ENCODE measurements at places on chromosomes 13 and 19.

GRCh38 chr13:27250833-27251165, 559 bp upstream of the RPL21 start:
- no peak for DNase-seq

- no peak for DNase-seq
Measured at GRCh38 chr13:111329641-111330040, 9.2 kb downstream of the TEX29 start.

GRCh38 chr19:8648240-8648639, 17.8 kb downstream of the NFILZ start:
- no peak for DNase-seq

DNA sequence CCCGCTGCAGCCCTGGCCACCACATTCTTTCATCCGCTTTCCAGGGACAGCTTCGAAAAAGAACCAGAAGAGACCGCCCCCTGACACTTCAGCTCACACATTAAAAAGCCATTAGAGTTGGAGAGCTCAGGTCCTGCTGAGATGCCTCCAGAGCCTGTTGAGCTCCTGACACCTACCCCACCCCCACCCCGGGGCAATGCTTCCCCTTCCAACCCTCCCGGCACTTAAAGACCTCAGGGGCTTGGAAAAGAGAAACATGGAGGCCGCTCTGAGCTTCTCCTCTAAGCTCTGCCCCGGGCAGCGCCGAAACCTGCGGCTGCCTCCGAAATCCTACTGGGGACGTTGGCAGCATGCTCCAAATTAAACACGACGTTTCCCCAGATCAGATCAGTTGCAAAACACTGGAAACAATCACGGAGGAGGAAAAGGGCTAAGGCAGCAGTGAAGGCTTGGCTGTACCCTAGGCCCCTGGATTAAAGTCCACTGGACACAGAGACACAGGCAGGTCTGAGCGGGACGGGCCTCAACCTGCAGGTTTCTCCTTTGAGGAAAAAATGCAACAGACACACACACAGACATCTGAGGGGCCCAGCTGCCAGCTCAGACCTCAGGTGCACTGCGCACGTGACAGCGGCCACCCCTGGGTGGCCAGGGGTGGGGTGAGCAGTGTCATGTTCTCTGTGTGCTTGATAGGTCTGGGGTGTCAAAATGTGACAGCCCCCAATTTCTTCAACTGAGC, 9.6 kb downstream of the SH3GL1 start:
- DNase-seq, result no peak

DNA sequence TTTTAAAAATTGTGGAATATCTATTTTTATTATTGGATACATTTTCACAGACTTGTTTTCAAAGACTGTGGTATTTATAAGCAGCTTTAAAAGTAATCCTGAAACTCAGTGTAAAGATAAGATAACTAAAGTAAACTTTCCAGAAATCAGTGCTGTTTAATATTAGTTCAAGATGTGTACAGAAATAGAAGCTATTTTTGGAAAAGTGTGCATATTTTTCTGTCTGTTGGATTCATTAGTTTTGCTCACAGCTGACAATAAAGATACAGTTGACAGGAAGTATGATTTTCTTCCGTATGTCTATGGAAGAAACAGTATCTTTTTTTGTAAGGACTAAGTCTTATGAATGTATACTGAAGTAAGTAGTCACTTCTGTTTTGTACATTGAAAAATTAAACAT, 85.9 kb downstream of the GJA3 start:
- DNase-seq, result no peak

- no peak for DNase-seq
Measured at GRCh38 chr13:107295416-107296140, 727.6 kb upstream of the ARGLU1 start.

DNA sequence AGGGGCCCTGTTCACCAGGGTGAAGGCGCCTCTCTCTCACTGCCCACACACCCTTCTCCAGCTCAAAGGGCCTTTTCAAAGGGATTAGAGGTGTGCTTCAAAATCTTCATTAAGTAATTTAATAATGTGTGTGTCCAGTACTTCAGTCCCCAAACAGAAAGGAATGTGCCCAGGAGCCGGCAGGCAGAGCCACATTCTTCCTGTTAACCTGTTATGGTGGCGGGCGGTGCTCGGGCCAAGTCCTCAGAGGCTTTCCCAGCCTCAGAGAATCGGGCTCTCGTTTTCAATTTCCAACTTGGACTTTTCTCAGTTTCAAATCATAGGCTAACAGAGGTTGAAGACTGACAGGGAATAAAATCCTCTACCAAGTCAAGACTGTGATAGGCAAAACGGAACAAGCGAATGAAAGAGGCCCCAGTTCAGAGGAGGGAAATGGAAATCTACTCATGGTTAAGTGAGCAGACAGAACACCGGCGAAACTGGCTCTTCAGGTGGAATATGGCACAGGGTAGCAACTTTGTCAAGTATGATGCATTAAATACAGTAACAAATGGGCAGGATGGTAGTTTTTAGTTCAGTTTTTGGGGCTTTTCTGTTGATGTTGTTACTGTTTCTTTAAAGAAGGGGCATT, 68.6 kb downstream of the FOXO1 start:
- no peak for DNase-seq

DNA sequence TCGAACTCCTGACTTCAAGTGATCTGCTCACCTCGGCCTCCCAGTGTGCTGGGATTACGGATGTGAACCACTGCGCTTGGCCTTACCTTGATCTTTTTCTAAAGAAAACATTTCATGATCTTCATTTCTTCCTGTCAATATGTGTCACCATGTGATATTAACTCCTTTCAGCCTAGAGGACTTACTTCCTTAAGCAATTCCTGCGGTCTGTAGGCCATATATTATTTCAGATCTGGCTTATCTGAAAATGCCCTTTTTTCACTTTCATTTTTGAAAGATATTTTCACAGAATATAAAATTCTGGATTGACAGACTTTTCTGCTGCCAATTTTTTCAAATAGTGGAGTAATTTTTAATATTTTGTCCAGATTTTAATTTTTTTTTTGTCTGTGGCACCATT, 2.0 kb upstream of the GPR32 start:
- no peak for DNase-seq

DNA sequence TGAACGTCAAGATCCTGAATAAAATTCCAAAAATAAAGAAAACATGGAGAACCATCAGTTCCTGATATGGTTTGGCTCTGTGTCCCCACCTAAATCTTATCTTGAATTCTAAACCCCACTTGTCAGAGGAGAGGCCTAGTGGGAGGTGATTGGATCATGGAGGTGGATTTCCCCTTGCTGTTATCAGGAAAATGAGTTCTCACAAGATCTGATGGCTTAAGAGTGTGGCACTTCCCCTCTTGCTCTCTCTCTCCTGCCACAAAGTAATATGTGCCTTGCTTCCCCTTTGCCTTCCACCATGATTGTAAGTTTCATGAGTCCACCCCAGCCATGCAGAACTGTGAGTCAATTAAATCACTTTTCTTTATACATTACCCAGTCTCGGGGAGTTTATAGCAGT, 827.4 kb downstream of the GPC5 start:
- DNase-seq, result no peak

DNA sequence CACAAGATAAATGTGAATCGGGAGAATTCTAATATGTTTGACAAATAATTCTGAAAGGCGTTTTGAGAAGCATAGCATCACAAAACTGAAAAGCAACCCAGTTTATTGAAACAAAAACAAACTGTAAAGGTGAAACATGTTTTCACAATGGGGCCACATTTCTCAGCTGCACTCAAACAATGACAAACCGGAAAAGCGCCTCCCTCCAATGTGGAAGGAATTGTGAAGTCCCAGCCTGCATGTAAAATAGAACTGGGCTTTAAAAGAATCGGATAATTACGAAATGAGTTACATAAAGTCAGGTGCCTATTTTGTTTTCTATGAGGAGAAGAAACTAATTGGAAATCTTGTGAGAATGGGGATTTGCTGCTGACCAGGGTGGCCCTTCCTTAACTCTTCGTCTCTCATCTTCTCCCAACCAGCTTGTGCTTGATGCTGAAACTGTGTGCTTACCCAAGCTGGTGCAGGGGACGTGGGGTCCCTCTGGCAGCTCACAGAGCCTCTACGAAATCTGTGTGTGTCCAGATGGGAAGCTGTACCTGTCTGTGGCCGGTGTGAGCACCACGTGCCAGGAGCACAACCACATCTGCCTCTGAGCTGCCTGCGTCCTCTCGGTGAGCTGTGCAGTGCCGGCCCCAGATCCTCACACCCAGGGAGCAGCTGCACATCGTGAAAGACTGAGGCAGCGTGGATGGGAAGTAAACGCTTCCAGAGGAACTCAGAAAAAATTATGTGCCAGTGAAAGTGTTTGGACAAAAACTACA, 109.4 kb downstream of the SACS start:
- no peak for DNase-seq

GRCh38 chr19:18419195-18419698, at the start of gene SSBP4:
Gene SSBP4 (plus strand): TSS chr19:18419398. CDS start chr19:18419649, 251 bp downstream.
- DNase-seq, result peak; percentile 69

GRCh38 chr19:5403968-5404640, 51.1 kb upstream of the ZNRF4 start:
- DNase-seq, result peak; percentile 89

- DNase-seq, result no peak
Measured at GRCh38 chr19:41427647-41428480, 690 bp upstream of the B3GNT8 start.

GRCh38 chr13:33577007-33577406, 240.9 kb upstream of the RFC3 start:
- DNase-seq, result no peak

DNA sequence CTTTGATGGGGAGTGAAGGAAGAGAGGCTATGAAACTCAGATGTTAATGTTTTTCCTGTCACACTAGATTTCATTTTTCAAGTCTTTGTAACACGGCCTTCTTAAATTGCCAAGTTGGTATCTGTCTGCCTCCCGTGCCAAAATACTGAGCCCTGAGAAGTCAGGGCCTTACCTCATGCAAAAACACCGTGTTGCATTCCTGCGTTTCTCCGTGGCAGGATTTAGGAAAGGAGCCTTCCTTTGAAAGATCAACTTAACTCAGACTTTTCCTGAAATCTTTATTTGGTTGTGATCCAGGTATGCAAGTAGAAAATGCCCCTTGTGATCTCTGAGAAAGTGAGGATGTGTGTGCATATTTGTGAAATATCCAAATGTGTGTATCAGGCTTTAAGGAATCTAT, 1291.0 kb upstream of the SLC10A2 start:
- DNase-seq, result peak; percentile 93

DNA sequence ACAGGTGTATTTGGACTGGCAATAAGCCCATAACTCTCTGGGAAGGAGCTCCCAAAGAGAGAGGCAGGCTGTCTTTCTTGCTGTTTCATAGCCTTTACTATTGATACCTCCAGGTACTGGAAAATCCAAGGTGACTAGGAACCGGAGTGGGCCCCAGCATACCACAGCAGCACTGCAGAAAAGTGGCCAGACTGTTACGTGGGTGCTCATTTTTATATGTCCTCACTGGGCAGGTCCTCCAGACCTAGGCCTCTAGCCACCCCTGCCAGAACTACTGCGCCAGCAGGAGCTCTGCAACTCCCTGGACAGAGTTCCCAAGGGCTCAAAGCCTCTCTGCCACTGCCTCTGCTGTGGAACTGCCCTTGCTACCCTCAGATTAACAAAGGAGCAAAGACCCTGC, 46.4 kb downstream of the LIG4 start:
- DNase-seq, result no peak

DNA sequence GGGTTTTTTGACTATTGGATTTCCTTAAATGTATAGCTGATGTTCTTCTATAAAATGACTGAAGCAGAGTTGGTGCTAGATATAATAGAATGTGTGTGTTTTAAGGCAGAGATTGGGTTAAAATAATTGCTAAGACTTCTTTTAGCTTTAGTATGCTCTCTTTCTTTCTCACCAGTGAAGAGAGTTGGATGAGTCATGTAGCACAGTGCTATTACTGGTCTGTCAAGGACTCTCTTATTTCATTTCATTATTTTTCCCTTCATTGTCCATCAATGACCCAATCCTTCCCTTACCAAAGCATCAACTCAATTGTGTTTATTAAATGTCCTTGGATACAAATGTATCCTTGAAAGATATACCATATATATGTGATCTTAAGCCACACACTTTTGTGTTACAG, 268.9 kb downstream of the IRS2 start:
- no peak for DNase-seq

GRCh38 chr19:4034048-4035017, 26.8 kb downstream of the PIAS4 start:
- DNase-seq, result no peak

DNA sequence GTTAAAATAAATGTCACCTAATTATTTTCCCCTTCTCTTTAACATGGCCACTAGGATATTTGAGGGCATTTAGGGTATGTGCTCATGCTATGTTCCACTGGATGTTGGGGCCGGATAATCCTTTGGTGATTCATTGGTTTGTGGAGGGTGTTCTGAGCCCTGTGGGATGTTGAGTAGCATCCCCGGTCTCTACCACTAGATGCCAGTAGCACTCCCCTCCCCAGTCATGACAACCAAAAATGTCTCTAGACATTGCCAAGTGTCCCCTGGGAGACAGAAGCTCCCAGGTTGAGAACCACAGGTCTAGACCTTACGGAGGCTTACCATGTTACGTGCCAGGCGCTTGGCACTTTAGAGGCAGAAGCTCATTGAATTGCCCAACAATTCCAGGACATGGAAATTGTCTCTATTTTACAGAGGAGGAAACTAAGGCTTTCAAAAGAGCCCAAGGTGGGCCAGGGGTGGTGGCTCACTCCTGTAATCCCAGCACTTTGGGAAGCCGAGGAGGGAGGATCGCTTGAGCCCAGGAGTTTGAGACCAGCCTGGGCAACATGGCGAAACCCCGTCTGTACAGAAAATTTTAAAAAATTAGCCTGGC, 14.1 kb downstream of the SHANK1 start:
- DNase-seq, result peak; percentile 54

DNA sequence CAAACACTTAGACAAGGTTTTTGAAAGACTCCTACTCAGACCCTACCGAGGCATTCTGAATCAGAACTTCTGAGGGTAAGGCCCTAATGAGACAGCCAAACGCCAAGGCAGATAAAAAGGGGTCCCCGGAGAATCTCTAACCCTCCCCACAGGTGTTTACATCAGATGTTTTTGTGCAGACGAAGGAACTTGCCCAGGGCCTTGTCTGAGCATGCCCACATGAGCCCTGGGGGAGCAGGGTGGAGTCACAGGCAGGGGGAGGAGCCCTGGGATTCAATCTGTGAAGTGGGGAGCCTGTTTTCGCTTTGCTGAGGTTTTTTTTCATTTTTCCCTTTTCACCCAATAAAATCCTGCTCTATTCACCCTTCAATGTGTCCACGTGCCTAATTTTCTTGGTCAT, 61.6 kb upstream of the MED4 start:
- DNase-seq, result no peak

DNA sequence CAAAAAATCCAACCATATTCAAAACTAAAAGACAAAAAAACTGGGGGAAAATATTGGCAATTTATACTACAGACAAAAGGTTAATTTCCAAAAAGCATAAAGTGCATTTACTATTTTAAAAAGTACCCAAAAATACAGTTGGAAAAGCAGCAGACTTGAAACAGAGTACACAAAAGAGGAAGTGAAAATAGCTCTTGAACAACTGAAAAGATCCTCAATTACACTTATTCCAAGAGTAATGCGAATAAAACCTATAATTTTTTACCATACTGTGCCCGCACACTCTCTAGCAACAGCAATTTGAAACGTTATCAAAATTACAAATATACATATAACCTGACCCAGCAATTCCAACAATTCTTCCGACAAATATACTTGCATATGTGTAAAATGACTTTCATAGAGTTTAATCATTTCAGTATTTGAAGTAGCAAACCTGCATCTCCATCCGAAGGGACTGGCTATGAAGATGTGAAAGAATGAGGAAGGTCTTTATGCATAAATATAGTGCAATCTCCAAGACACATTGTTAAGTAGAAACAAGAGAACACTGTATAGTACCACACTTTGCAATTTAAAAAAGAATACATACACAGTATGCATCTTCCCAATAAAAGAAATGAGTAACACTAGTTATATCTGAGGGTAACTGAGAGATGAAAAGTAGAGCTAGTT, 25.4 kb downstream of the ALG5 start:
- no peak for DNase-seq

- DNase-seq, result peak; percentile 57
Measured at GRCh38 chr19:49113762-49114629, at the start of gene LIN7B. Gene LIN7B (plus strand): TSS chr19:49114370. CDS start chr19:49114405, 35 bp downstream.

All from NCI-H226 (cell line).